ENCODE measurements at places on chromosomes 6 and 20. TPM values are rescaled to one million over a fixed set of nuclear protein-coding genes. Genes with fewer than 3 reads are reported as not detected.

The PTCRA gene
- total RNA-seq = not detected

DNA sequence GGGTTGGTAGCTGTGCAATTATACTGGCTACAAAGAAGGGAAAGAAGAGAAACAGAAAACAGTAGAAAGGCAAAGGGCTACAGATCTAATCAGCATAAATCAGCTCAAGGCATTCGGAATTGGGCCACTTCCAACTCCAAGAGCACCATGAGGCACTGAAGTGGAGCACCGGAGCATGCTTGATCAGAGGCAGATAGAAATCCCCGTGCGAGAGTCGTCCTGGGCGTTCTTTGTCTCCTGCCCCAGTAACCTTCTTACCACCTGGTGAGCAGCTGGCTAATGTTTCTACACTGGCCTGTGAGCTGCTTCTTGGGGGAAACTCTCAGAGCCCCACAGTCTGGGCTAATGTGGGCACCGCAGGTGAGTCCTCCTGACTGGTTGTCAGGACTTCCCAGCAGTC is 16.7 kb downstream of the NEDD9 start:
- DNase-seq = peak; percentile 60

DNA sequence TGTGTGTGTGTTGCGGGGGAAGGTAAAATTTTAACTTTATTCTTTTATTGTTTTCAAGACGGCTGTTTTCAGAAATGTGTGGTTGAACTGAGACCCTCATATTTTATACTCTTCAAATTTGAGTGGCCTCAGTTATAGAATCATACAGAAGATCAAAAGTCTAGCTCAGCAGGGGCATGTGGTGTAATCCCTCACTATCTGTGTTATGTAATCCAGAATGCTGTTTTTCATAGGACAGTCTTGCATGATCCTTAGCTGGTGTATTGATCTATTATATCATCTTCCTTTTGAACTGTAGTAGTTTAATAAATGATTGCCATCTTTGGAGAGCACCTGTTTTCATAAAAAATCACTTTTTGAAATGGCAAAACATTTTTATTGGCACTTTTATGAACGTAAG is 1.4 kb downstream of the PLCB4 start:
- no peak for DNase-seq

The TRIM10 gene
- not detected for total RNA-seq

All from astrocyte (in vitro differentiated cells and primary cell).